ENCODE measurements at places on chromosomes 11 and 22. TPM values are rescaled to one million over a fixed set of nuclear protein-coding genes. Genes with fewer than 3 reads are reported as not detected.

DNA sequence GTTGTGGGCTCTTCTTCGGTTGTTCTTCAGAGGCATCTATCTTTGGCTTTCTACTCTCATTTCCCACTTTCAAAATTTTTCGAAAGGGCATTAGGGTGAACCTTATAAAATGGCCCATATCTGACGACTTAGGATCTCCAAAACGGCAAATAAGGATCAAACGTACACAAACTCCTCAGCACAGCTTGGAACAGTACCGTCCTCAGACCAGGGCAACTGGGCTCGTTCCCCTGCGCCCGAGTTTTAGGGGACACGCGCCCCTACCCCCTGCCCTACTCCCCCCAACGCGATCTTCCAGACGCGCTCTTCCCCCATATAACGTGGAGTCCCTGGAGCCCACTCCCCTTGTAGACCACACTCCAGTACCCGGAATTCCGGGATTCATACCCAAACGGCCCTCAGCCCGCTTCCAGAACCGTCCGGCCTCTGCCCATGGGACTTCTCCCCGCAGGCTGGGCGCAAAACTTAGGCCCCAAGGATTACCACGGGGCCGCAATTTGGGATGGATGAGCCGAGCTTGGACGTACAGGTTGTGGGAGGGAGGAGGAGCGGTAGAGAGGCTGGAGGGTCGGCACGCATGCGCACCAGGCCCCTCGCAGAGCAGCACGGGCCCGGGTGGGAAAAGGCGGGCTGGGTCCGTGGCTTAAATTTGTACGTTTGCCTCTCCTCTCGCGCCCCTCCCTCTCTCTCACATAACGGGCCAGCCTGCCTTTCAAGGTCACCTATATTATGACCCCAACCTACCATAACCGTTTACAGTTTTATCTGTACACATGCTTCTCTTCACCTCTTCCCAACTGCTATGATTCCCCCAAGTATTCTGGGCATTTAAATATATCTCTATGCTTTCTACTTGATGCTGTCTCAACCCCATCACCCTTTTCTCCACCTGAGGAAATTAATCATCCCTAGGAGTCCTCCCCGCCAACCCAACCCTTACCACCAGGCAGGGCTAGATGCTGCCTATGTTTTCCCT is 3.4 kb downstream of the CCDC89 start:
- H3K4me1 ChIP-seq: peaks cover 11% of the 10 kb centered on the region
- no peak overlapping the region for H3K4me3 ChIP-seq
- no peak overlapping the region for H3K27ac ChIP-seq
- H3K36me3 ChIP-seq: no peaks in the 10 kb centered on the region

DNA sequence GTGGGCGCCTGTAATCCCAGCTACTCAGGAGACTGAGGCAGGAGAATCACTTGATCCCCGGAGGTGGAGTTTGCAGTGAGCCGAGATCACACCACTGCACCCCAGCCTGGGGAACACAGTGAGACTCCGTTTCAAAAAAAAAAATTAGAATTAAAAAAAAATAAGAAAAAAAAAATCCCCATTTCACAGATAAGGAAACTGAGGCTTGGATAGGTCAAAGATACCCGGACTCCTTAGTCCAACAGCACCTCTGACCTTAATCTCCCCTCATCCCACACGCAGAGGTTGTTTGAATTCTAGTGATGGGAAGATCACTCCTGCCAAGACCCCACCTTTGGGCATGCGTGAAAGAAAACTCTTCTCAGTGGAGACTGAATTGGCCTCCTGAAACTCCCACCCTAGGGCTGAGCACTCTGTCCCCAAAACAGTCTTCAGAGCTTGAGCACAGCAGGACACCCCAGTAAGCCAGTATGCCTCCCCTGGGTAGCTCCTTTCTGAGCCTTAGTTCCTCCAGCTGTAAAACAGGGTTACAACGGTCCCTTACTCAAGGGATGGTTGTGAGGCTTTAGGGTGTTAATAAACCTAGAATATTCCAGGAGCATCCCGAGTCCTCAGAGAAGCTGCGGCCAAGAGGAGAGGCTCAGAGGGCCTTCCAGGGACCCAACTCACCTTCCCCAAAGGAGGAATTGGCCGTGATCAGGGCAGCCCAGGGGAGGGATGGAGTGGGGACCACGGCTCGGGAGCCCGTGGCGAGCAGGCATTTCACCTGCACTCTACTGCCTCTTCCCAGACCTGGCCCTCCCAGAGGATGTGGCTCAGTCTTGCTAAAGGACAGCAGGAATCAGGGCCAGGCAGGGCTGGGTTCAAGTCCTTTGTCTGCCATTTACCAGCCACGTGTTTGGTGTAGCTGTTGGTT is 73.3 kb downstream of the NFAM1 start:
- H3K4me1 ChIP-seq: peaks cover 17% of the 10 kb centered on the region
- no peak overlapping the region for H3K4me3 ChIP-seq
- peaks cover 3% of the 10 kb centered on the region for H3K36me3 ChIP-seq
- DNase-seq: no peak

The NAV2 gene
- 42.8 TPM for total RNA-seq

The CCDC73 gene
- not detected for total RNA-seq

- no peaks in the 10 kb centered on the region for H3K4me1 ChIP-seq
- no peak overlapping the region for H3K4me3 ChIP-seq
- H3K36me3 ChIP-seq: peaks cover 48% of the 10 kb centered on the region
- no peaks in the 10 kb centered on the region for H3K27me3 ChIP-seq
- no peak overlapping the region for H3K27ac ChIP-seq
Observed at GRCh38 chr11:47418454-47419259, 7.6 kb downstream of the PSMC3 start.

GRCh38 chr22:49728570-49729271 is 99.0 kb downstream of the BRD1 start:
- no peaks in the 10 kb centered on the region for H3K36me3 ChIP-seq
- no peak for DNase-seq
- H3K4me1 ChIP-seq: peaks cover 5% of the 10 kb centered on the region
- H3K27me3 ChIP-seq: peaks cover 41% of the 10 kb centered on the region

The DEUP1 gene
- total RNA-seq: 0.44 TPM
